ENCODE measurements at places on chromosomes 5 and 9.

DNA sequence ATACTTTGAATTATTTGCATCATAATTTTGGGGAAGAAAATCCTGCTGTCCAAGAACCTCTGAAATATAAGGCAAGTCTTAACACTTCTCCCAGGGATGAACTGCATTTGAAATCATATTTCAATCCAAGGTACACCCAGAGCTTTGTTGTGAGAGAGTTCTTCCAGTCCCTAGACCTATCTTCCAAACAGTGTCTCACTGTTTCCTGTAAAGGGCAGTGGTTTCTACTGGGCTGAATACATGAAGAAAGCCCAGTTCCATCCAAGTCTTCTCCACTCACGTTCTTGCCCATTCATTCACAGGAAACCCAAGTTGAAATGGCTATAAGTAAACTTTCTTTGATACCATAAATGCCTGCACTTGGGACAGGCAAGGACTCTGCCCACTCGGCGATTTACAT is 108.3 kb upstream of the LHFPL2 start:
- DNase-seq: no peak

DNA sequence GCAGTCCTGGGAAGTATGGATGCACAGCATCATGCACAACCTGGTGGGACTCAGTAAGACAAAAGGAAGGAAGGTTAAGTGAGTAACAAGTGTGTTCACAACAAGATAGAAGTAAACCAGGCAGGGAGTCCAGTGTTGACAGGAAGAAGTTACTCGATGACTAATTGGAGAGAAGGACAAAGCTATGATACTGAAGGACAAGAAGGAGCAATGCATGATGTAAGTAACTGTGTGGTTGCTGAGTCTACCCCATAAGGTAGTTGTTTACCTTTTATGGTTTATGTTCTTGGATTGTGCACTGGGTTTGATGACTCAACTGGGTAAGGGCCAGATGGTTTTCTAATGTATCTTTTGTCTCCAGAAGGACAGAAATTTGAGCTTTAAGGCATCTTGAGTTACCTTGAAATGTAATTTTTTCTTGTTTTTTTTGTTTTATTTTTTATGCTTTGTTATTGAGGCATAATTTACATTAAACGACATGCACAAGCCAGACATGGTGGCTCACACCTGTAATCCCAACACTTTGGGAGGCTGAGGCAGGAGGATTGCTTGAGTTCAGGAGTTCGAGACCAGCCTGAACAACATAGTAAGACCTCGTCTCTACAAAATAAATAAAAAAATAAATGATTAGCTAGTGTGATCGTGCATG is 89.2 kb upstream of the CAST start:
- DNase-seq: peak; percentile 99

- DNase-seq: peak; percentile 53
Measured at GRCh38 chr5:54822324-54822687, 163.1 kb downstream of the ESM1 start.

DNA sequence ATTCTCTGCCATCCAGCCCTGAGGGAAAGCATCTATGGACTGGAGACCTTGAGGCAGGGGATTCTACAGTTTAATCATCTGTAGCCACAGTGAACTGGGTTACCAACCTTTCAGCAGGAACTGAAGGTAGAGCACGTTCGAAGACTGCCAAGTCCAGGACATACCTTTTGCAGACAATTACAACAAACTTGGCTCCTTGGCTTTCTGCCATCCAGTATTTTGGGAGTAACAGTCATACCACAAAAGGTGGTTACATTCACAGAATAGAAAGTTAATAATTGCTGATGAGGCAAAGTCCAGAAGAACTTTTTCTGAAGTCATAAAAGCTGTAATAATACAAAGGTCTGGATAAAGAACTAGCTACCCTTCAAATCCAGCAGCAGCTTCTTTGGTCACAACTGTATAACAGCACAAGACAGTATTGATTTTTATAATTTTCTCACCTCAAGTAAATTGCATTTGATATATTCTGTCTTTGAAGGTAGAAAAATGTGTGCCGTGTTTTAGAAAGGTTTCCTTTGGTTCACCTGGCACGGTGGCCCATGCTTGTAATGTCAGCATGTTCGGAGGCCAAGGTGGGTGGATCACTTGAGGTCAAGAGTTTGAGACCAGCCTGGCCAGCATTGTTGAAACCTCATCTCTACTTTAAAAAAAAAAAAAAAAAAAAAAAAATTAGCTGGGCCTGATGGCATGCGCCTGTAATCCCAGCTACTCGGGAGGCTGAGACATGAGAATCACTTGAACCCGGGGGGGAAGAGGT is 236.6 kb downstream of the NR3C1 start:
- no peak for DNase-seq

DNA sequence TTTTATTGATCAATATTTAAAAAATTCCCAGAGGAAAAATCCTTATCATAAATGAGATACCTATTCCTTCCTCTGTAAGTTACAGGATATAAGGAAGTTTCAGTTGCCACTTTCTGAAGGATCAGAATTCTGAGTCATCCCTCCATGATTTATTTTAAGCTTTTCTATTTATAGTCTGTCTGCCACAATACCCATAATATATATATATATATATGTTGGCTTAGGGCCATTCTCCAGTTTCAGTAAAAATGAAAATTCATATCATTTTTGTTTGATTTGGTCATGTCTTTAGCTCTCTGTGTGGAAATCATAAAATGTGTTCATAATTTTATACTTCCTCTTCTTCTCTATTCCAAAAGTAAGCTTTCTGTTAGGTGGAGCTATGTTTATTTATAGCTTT is 215.8 kb upstream of the CYLC2 start:
- DNase-seq: peak; percentile 16

- no peak for DNase-seq
Measured at GRCh38 chr5:14593326-14594021, 11.9 kb downstream of the OTULINL start.

All from iris pigment epithelial cell (primary cell).